Activated T-cell treated with anti-CD3 and anti-CD28 coated beads, Interleukin-2, amount 50 U/mL, for 72 hours (primary cell): ENCODE measurements at places on chromosomes 7 and 10. TPM values are rescaled to one million over a fixed set of nuclear protein-coding genes. Genes with fewer than 3 reads are reported as not detected.

SLC18A3 gene
- not detected for total RNA-seq

CTNNA3 gene
- 0.74 TPM for total RNA-seq

NKX6-2 gene
- total RNA-seq: not detected

C10orf95 gene
- total RNA-seq: 0.21 TPM

CTAGE4 gene
- total RNA-seq: 4.2 TPM

SSC4D gene
- total RNA-seq: 0.60 TPM

LYZL1 gene
- total RNA-seq: not detected

KCNH2 gene
- 0.77 TPM for total RNA-seq

GIMAP2 gene
- total RNA-seq: 47.8 TPM

DNA sequence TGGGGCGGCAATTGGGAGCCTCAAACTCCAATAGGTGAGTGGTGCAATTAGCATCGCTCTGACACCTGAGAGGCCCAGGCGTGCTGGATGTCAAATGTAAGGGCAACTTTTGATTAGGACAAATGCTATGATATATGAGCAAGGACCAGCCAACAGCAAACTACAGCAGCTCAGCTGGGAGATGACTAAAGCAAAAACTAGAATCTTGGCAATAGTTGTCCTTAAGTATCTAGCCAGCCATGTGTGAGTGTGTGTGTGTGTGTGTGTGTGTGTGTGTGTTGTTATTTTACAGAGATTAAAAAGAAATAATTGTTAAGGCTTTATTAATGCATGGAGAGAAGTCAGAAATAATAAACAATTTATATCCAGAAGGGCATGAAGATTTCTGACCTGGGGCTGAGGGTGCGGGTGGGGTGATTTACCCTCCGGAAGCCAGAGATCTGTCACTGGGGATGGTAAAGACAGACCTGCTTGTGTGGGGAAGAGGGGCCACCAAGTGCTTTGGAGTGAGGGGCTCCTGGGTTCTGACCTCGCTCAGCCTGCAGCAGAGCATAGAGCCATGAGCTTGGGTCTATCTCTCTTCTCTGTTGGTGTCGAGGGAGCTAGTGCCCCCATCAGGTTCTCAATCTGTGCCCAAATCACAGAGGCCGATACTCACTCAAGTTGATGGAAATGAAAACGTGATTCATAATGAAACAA lies 77.3 kb downstream of the EMX2 start:
- DNase-seq: no peak

DNA sequence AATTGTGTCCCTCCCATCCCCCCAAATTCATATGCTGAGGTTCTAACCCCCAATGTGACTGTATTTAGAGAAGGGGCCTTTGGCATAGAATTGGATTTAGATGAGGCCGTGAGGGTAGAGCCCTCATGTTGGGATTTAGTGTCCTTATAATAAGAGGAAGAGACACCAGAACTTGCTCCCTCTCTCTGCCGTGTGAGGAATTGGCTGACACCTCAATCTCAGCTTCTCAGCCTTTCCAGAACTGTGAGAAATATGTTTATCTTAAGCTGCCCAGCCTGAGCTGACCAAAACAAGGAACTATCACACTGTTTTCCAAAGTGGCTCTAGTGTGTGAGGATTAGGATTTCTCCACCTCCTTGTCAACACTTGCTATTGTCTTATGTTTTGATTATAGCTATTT lies 400.0 kb upstream of the FZD8 start:
- DNase-seq: no peak

DNA sequence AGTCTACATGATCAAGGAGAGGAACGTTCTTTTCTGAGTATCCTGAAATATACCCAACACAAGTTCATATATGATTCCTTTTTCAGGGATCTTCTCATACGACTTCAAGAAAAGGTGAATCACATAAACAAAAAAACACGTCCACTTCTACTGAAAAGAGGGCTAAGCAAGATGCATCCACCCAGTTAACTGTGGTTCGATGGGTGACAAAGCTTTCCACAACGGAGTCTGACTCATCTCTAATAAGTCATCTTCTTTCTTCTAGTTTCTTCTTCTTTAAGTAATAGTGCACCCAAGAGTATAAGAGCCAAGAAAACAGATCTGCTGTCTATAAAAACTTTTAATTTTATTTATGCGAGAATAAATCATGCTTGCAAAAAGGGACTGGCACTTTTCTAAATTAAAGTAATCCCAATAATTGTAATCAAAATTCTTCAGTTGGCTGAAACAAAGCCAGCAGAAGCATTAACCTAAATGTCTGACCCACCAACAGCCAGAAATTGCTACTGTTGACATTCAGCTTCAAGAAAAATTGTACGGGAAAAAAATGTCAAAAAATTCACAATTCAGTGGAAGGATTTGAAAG lies 146.9 kb upstream of the ANK3 start:
- DNase-seq: peak; percentile 44

DNA sequence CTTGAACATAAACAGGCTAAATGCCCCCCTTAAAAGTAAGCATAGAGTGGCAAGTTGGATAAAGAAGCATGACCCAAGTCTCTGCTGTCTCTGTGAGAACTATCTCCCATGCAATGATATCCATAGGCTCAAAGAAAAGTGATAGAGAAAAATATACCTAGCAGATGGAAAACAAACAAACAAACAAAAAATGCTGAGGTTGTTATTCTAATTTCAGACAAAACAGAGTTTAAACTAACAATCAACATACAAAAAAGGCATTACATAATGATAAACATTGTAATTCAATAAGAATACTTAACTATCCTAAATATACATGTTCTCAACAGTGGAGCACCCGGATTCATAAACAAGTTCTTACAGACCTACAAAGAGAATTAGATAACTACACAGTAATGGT lies 626.2 kb upstream of the CNTNAP2 start:
- no peak for DNase-seq

DNA sequence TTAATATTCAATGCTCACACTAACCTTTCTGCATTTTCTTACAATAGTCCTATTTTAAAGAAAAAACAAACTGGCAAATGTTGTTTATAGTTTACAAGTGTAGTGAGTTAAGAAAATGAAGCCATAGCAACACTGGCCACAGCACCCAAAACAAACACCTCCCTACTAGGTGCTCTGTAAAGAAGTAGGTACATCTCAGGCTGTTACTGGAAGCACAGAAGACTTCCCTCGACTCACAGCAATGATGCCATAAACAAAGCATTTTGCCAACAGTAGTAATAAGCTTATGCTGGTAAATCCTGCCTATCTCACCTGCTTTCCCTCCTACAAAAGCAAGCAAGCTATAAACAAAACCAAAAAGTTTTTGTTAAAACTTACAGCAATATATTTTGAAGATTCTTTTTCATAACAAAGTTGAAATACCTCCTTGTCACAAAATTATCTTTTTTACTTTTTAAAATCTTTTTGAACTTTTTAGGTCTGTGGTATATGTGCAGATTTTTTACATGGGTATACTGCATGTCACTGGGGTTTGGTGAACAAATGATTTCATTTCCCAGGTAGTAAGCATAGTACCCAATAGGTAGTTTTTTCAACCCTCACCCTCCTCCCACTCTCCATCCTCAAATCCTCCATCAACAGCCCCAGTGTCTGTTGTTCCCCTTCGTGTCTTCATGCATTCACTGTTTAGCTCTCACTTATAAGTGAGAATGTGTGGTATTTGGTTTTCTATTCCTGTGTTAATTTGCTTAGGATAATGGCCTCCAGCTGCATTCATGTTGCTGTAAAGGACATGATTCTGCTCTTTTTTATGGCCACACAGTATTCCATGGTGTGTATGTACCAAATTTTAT lies 28.4 kb downstream of the COA1 start:
- no peak for DNase-seq

DNA sequence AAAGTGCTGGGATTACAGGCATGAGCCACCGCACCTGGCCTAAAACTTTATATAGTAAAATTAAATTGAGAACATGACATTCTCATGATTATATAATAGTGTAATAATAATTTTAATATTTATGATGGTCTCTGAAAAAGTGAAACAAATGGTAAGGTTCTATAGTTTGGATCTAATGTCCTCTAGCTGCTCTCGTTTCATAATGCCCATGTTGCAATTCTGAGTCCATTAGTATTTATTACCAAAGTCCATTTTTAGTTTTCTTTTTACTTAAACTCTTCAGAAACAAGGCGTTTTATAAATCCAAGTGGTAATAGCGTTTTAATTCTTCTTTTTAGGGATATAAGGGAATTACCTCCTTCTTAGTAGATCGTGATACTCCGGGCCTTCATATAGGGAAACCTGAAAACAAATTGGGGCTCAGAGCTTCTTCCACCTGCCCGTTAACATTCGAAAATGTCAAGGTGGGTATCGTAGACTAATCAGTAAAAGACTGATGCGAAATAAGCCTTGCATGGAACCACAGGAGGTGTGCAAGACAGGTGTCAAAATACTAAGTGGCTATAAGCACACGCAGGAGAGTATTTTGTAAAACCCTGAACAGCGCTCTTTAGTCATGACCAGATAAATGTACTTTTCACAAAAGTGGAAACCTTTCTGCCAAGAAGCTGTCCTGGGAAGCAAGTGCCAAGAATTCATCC lies 34.1 kb downstream of the ACADSB start:
- no peak for DNase-seq

DNA sequence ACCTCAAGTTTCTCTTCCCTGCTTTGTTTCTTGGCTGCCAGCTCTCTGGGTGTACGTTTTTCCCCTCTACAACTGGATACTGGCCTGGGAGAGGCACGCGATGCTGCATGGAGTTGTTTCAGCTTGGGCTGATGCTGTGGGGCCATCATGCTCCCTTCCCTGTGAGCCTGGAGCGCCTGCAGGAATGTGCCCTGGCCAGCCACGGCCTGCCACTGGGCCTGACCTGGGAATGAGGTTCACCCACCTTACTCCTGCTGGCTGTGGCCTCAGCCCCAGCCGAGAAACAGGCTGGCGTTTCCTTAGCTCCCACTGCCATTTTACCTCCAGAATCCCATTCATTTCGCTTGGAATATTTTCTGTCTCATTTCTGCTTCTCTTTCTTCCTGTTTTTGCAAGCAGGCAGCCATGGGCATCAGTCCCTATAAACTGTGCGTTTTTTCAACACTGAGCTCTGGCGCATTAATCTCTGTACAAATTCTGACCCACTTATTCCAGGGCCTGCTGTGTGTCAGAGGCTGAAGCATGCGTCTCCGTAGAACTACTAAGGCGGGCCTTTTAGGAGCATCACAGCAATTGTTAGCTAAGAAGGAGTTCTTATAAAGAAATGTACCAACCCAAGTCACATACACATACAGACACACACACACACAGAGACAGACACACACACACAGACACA lies 57.9 kb downstream of the GATA3 start:
- DNase-seq: no peak

DNA sequence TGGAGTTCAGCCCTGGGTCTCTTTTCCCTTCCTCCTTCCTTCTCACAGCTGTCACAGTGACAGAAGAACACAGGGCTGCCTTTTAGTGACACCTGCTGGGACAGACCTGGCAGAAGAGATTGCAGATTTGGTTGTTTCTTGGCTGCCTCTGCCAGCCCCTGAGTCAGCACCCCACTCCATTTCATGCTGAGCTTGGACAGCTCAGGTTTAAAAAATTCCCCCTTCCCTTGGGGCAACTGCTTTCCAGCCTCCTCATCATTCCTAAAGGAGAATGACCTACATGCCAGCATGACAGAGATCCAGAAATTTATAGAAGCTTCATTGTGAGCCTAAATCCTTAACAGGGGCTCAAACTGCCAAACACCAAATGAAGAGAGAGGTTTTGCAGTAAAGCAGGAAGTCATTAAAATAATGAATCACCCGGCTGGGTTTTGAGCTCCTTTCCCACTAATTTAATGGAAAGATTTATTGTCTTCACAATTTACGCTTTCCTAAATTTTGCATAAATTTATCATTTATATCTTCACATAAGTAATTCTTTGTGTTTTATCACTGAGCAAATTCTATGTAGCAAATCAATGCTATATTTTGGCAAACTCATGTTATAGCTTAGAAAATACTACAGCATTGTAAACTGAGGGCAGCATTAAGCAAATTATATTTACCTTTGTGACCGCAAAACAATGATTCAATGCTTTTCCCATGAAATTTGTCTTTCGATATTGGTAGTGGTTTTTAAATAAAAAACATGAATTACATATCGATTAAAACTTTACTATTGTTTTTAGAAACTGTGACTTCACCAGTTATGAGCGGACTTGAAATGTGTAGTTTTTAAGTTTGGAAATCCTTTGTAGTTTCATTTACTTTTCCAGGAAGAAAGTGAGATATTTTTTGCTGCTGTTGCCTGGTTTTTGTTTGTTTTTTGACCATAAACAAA lies 399.5 kb upstream of the ANKRD30A start:
- no peak for DNase-seq

DNA sequence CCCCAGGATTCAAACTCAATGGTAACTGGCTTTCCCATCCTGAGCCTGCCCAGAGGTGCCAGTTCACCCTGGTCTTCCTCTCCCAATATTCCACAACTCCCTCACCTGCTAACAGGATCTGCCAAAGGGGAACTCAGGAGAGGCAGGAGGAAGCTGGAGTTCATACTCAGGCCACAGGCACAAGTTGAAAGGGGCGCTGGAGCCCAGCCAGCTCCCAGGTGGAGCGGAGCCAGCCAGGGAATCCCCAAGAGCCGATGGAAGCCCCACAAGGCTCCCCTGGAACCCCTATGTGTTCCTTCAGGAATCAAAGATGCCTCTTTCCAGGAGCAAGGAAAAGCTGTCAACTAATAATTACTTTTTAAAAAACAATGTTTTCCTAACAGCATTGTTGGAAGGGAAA lies 63.5 kb downstream of the SH3PXD2A start:
- DNase-seq: no peak

DNA sequence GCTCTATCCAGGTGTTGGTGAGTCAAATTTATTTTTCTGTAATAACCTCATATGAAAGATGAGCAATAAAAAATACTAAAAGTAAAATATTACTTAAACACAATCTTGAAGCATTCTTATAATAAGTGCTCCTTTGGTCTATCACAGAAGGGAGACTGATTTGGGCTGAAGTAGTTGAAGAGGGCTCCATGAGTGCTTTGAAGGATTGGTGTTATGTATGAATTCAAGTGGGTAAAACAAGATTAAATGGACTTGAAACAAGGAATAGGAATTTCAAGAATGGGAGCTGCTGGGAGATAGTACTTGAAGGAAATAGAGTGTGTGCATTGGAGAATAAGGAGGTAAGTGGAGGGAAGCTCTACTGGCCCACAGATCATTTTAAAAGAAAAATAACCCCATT lies 7.3 kb upstream of the OR2A2 start:
- DNase-seq: no peak

- no peak for DNase-seq
These were observed 202.9 kb downstream of the PTPRN2 start for GRCh38 chr7:158384746-158385145.

DNA sequence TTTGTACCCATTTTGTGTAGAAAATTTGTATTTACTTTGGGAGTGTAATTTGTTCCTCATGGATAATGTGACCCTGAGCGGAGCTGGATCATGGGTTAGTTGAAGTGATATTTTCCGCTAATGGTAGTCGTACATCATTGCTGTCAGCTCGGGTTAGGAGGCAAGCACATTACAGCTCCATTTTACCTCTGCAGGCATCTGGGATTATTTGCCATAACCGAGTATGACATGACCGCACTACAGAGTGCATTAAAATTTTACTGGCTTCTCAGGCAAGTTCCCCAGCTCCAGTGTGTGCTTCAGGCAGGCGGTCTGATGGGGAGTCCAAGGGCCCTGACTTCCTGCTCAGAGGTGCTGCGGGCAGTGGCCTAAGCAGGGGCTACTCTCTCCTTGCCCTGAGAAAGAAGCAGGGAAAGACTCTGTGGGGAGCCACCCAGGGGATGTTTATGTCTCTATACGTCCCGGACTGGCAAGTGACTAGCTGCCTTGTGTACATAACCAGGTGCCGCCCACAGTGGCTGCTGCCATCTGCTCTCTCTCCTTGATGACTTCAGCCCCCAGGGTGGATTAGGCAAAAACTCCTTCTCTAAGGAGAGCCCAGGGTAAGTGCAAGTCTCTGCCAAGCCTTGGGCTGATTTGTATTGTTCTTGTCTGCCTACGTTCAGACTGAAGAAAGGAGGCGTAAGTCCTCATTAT lies 685.3 kb upstream of the GALNT17 start:
- no peak for DNase-seq
